ENCODE measurements at places on chromosomes 2 and 18.
A peak's percentile ranks its signal among the peaks of the same experiment; 100 is the strongest.

DNA sequence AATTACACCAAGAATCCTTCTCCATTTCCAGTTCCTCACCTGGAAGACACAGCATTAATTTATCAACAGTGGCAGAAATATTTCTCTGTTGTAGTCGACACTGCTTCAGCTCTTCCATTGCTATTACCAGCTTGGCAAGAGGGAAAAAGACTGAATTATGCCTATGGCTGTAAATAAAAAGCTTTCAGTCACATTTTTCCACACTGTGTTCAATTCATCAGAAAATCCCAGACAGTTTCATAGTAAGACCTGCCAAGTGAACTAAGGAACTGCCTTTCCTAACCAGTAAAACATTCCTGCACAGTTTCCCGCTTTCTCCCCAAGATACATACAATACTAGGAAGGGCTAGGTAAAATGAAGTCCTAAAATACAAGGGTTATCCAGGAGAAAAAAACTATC, 94.7 kb downstream of the EXOC6B start:
- DNase-seq, result no peak

GRCh38 chr2:55232863-55233657, 572 bp downstream of the RPS27A start:
- DNase-seq, result no peak

GRCh38 chr2:38626326-38627035, 23.8 kb upstream of the HNRNPLL start:
- DNase-seq, result no peak

GRCh38 chr2:104901037-104901881, 47.3 kb downstream of the POU3F3 start:
- peak; percentile 53 for DNase-seq

DNA sequence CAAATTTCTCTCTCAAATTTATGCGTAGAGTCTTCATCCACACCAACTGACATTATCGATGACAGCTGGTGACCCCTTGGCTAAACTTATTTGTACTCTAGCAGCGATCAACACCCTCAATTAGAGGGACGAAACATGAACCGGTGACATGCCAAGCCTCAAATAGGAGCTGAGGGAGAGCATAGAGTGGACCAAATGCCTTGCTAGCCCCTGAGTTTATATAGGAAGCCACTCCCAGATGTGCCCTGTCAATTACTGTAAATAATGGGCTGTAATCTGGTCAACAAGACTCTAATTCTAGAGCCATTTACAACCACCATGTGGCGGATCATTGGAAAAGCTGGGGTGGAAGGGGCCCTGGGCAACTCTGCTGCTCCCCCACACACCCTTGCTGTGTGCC, 47.6 kb upstream of the FHL2 start:
- DNase-seq, result no peak

GRCh38 chr2:146031158-146031557, 1511.2 kb upstream of the ZEB2 start:
- DNase-seq, result no peak

DNA sequence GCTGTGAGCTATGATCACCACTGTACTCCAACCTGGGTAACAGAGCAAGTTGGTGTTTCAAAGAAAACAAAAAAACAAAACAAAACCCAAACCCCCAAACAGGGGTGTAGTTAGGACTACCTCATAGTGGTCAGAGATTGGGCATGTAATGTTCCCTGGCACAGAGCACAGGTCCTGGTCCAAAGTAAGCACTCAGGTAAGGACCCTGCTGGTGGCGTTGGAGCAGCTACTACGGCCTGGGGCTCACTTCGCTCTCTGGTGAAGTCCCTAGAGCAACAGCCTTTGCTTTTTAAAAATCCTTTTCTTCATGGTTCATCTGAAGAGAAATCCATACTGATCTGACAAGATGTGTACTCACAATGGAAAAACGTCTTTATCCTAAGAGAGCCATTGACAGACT, 130.4 kb downstream of the ZNF236 start:
- no peak for DNase-seq

- no peak for DNase-seq
Observed at GRCh38 chr18:22547807-22548561, 130.3 kb upstream of the CTAGE1 start.

Data from retina (tissue), 1 donor.